ENCODE measurements at places on chromosomes 13 and 19.

GRCh38 chr13:20118268-20119140 lies 42.3 kb downstream of the GJA3 start:
- DNase-seq: peak; percentile 56

- DNase-seq: no peak
Measured at GRCh38 chr19:54551950-54552912, 21.4 kb upstream of the LILRA2 start.

- peak; percentile 41 for DNase-seq
Measured at GRCh38 chr19:14425696-14426138, 6.6 kb upstream of the DDX39A start.

DNA sequence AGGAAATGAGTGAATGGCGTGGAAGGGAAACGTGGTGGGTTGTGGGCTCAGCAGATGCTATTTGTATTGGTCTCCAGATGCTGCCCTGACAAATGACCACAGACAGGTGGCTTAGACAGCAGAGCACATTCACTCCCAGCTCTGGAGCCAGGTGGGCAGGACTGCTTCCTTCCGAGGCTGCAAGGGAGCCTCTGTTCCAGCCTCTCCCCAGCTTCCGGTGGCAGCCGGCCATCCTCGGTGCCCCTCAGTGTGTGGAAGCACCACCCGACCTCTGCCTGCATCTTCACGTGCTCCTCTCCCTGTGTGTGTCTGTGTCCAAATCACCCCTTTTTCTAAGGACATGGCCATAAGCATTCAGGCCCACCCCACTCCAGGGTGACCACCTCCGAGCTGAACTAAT lies 105.1 kb downstream of the SOX1 start:
- no peak for DNase-seq

DNA sequence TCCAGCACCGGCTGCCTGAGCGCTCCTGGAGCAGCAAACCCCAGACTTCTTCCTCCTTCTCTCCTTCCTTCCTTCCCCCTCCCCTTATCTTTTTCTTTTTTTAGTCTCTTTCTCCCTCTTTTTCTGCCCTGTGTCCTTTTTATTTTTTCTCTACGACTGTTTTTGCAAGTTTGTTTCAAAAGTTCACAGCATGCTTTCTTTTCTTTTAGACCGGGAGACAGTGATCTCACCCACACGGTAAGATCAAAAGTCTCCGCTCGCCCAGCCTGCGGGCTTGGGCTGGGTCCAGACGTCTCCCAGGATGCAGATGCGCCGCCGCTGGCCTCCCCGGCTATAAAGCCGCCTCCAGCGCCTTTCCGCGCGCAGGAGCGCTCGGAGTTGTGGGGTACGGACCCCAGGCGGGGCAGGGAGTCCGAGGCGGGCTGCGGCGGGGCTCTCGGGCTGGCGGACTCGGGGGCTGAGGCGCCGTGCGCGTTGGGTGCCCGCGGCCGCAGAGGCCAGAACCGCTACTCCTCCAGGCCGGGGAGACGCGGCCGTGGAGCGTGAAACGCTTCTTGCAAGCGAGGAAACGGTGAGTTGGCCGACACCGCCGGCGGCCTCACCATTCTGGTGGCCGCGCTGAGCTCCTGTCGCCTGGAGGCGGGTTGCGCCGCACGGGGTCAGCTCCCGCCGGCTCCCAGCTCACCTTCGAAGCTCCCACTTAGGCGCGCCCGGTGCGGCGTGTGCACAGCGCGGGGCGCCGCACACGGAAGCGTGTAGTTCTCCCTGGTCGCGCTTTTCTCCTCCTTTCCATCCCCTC lies 2.0 kb upstream of the TSHZ3 start:
- peak; percentile 70 for DNase-seq

GRCh38 chr19:5287066-5287465 lies 53.5 kb downstream of the PTPRS start:
- no peak for DNase-seq

GRCh38 chr13:33992881-33993336 lies 175.0 kb downstream of the RFC3 start:
- no peak for DNase-seq

DNA sequence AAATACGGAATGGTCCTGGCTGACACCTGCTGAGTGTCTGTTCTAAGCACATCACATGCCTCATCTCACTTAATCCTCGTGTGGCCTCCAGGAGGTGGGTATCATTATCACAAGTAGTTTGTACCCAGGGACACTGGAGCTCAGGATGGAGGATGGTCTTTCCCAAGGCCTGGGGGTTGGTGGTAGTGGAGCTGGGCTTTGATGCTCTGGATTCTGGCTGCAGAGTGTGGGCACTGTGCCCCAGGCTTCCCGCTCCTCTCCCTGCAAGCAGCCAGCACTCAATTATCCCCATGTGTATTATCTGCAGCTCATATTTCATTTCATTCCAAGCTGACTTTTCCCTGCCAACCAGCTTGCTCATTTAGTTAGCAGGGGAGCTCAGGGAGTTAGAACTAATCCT lies 52.1 kb downstream of the SIAH3 start:
- no peak for DNase-seq

GRCh38 chr19:11577451-11578257 lies at the start of gene ACP5:
TSS of gene ACP5 (minus strand) at chr19:11577645. CDS start at chr19:11577317, 328 bp downstream.
- DNase-seq: peak; percentile 33

DNA sequence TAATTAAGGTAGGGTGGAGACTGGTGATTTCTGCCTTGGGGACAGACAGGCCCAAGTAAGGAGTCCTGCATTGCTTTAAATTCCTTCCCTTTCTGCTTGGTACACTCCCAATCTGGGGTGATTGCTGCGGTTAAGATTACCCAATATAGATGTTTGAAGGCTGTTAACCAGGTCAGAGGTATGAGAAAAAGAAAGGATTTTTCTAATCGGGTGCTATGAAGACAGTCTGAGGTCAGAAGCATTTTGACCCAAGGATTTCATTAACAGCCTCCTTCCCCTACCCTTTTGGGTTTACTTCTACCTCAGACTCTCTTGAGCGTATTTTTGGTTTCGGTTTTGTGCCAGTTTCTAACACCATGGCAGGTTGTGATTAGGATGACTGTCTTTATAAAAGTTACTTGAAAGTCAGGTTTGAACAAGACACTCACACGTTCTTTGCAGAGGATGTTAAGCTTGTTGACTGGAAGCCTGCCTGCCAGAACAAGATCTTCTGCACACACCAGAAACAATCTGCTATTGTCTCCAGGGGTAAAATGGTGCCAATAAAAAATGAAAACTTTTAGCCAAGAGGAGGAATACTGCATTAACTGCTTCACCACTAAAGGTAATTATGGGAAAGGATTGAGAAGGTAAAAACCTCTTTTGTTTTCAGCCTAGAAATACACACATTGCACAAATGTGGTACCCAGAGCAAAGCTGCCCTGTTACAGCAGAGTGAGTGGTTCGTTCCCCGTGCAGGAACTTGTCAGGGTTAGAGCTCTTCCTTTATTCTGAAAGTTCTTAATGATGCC lies 108.8 kb downstream of the NDFIP2 start:
- no peak for DNase-seq

- DNase-seq: no peak
Measured at GRCh38 chr13:24887759-24888158, 123.8 kb downstream of the RNF17 start.

- peak; percentile 38 for DNase-seq
Measured at GRCh38 chr13:33487575-33488243, 202.2 kb upstream of the STARD13 start.

GRCh38 chr13:47139519-47139918 lies 242.7 kb upstream of the HTR2A start:
- no peak for DNase-seq

GRCh38 chr13:112806739-112807652 lies 117.2 kb downstream of the ATP11A start:
- no peak for DNase-seq

DNA sequence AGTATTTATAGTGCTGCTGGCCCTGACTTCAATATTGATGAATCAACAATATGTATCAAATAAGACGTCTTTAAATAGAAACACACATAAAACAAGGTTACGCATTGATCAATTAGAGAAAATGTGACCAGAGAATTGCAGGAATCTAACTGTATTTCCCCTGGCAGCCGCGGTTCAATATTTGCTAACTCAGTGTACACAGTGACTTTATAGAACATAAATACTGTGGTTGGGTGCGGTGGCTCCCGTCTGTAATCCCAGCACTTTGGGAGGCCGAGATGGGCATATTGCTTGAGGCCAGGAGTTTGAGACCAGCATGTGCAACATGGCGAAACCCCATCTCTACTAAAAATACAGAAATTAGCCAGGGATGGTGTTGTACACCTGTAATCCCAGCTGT lies 22.8 kb upstream of the UPF3A start:
- no peak for DNase-seq

DNA sequence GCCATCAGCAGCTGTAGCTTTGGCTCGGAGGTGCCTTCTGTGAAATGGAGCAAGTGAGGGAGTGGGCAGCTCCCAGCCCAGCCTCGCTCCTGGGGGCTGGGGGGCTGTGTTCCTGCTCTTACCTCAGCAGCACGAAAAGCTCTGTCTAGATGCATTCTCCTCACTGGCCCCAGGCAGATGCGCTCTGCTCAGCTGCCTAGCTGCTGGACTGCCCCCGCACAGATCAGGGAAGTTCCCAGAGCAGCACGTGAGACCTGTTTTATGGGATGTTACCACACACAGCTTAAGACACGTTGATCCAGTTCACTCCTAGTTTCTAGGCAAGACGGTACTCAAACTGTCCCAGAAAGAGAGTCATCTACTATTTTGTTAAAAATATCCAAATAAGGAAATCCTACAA lies 13.6 kb downstream of the LCP1 start:
- no peak for DNase-seq

DNA sequence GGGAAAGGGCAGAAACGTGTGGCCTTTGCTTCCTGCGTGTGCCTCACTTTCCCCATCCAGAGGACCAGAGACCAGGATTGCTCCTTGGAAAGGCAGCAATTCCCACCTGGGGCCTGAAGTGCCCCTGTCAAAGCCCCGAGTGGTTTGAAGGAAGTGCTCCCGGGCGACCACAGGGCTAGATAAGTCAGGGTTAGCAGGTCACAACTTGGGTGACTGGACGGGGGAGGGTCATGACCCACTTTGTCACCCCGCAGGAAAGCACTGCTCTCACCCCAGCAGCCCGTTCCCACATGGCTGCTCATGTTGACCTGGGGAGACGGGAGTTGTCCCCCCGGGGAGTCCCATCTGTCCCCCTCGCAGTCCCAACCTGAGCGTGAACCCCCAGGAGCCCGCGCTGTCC lies 459 bp downstream of the PRAM1 start:
- DNase-seq: no peak

DNA sequence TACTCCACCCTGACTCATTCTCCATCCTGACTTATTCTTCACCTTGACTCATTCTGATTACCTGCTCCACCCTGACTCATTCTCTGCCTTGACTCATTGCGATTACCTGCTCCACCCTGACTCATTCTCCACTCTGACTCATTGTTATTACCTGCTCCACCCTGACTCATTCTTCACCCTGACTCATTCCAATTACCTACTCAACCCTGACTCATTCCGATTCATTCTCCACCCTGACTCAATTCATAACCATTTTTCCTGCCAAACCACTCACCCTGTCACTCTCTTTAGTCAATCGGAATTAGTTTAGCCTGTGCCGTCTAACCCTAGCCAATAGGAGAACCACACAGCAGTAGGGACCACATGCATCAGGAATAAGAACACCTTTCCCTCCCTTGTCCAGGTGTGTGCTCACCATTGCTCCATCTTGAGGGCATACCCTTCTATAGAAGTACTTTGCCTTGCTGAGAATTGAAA lies 1227.4 kb upstream of the PCDH20 start:
- DNase-seq: peak; percentile 55

DNA sequence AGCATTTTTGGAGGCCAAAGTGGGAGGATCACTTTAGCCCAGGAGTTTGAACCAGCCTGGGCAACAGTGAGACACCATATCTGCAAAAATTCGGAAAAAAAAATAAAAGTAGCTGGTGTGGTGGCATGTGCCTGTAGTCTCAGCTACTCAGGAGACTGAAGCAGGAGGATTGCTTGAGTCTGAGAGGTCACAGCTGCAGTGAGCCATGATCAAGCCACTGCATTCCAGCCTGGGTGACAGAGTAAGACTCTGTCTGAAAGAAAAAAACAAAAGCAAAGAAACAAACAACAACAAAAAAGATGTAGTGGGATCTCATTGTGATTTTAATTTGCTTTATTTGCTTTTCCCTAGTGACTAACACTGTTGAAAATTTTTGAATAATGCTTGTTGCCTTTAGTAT lies 394.7 kb upstream of the KLHL1 start:
- no peak for DNase-seq

- no peak for DNase-seq
Measured at GRCh38 chr19:31301306-31301980, 47.8 kb downstream of the TSHZ3 start.

DNA sequence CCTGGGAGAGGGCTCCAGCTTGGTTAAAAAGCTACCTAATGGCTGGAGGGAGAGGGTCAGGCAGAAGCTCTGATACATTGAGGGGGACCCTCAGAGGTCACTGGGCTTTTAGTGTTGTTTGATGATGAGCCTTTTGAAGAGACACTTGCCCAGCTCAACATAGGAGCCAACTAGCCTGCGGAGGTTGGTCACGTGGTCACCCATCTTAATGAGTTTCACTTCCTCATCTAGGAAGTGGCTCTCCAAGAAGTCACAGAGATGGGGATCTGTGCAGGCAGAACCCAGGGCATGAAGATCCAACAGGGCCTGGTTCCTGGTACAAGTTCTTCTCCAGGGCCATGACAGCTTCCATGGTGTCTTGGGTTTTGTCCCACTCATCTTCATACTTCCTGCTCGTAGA lies 33.4 kb downstream of the IPO5 start:
- DNase-seq: no peak

GRCh38 chr19:12668932-12669269 lies 2.3 kb downstream of the WDR83 start:
- DNase-seq: peak; percentile 29

DNA sequence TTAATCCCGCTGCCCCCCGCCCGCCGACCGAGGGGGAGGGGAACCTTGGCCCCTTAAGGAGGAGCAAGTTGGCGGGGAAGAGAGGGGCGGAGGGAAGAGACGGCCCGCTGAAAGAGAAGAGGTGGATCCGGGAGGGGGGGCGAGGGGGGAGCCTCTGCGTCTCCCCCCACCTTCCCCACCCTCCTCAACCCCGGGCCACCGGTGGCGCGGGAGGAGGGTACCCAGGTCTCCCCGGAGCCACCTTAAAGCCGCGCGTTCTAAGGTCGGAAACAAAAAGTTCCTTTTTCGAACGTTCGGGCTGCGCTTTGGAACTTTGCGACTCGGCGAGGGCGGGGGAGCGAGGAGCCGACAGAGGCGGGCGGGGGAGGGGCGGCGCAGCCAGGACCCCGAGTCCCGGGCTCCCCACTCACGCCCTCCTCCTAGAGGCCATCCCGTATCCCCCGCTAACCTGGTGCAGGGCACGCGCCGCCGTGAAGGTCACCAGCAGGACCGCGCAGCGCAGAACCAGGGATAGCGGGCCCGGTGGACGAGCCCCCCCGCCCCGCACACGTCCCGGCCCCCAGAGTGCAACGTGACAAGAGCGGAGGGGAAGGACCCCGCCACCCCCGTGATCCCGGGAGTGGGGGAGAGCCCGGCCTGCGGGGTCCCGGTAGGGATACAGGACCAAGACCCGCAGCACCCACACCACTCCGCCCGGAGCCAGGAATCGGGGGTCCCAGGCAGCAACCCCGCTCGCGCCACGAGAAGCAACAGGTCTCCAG lies 659 bp downstream of the ERF start:
- peak; percentile 80 for DNase-seq
